ENCODE measurements at places on chromosomes 7 and 10.
A peak's percentile ranks its signal among the peaks of the same experiment; 100 is the strongest.

- DNase-seq = no peak
Measured at GRCh38 chr7:24773646-24774045, 16.4 kb upstream of the GSDME start.

- no peak for DNase-seq
Measured at GRCh38 chr10:52269233-52269632, 44.8 kb upstream of the DKK1 start.

DNA sequence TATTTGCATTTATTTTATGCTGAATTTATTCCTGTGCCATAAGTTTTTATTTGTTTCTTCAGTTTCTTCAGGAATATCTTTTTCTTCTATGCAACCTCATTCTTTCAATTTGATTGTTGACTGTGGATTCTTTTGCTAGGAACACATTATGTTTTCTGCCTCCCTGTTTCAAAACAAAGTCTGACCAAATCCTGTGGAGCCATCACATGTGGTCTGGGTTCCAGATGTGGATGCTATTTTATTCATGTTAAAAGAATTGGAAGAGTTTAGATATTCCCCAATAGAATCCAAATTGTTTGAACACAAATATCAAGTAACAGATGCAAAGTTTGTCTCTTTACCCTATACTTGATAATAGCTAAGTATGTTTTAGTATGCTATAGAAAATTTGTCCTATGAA lies 56.8 kb upstream of the LRRC17 start:
- no peak for DNase-seq

DNA sequence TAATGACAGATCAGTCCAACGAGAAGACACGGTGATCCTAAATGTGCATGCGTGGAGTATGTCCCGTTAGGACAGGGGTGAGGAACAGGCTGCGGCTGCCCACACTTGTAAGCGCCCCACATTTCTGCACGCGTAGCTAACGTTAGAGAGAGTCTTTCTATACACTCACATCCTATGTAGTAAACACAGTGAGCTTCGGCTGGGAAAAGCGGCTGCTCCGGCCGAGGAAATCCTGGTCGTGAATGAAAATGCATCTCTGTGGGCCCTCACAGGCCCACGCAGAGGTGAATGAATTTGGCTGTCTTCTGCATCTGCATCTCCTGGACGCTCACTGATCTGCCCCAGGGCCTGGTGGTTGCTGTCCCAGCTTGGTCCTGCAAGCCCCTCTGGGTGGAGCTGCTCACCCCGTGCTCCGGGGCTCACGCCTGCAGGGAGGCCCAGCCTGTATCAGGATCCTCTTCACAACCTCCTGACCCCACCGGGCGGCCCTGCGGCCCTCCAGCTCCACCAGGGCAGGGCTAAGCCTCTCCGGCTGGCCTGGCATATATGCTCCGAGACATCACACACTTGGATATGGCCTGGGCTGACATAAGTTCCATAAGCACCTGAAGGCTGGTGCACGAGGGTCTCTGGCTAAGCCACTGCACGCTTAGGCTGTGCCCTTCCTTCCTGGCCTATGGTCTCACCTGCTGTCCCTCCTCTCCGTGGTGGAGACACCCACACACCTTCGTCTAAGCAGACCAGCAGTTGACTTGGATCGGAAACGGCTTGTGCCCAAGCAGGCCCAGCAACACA lies 117.9 kb upstream of the DIP2C start:
- DNase-seq = no peak

- no peak for DNase-seq
Measured at GRCh38 chr7:47990592-47990991, 11.2 kb upstream of the HUS1 start.

DNA sequence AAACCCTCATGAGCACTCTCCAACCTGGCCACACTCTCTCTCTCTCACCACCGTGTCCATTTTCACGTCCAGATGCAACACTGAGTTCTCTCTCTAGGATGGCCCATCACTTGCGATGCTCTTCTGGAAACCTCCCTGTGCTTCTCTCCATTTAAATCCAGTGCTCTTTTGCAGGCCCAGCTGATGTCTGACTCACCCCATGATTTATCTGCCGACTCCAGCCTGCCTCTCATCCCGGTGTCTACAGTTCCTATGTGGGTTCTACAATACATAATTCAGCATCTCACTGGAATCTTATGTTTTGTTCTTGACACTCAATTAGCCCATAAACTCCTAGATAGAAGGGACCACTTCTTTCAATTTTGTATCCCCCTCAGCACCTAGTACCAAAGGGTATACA lies 5.0 kb downstream of the TPK1 start:
- no peak for DNase-seq

DNA sequence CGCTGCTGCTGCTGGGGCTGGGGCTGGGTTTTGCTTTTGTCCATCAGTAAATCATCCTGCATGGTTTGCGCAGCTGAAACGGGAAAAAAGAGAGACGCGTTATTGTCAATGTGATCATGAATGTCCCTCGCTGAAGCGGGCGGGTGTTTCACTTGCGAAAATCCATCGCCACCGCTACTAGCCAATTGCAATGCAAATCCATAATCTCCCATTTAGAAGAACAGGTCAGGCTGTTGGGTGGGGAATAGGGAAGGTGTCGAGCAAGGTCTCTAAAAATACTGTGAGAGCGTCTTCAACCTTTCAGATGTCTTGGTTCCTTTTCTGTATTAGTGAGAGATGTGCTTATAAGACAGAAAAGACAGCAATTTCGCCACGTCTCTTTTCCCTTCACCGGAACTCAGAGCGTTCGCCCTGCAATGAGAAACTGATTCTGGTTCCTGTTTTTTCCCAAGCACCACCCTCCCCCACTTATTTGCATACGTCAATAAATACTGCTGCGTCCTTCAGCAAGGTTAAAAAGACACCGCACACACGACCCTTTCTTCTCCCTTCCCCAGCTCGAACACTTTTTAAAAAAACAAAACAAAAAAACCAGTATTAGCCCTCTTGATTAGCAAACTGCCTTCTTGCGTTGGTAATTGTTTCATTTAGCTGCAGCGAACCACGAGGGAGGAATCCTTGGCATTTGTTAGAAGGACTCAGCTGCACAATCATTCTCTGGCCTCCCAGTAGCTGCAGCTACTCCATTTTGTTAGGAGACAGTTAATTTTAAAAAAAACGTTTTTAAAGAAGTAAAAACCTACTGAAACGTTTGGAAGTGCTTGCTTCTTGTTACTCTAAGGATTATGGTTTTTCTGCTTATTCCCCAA lies 50.4 kb downstream of the CPEB3 start:
- DNase-seq = peak; percentile 5

- no peak for DNase-seq
Measured at GRCh38 chr10:5528989-5529701, 4.4 kb downstream of the CALML3 start.

- DNase-seq = no peak
Measured at GRCh38 chr7:134444961-134445315, 14.0 kb downstream of the AKR1B1 start.

- no peak for DNase-seq
Measured at GRCh38 chr10:111648046-111648445, 535.5 kb downstream of the GPAM start.

- DNase-seq = no peak
Measured at GRCh38 chr10:64760371-64760770, 1239.2 kb downstream of the REEP3 start.

DNA sequence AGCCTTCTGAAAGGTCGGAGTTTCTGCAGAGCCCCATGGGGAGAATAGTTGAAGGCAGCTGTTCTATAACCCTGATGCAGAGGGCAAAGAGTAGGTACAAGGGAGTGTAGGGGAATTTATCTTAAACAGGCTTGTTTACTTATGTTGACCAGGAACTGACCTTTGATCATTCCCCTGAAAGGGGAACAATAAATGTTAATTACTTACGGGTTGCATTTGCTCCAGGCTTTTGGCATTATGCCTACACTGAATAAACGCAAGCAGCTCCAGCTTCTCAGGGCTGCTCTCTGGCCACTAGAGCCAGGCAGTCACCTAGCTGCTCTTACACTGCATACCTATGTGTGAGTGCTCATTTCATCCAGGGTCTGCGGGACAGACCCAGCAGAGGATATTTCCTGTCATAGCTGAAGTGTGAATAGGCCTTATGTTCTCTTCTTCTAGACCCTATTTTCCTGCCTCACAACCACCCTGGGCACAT lies 26.9 kb upstream of the ABCA13 start:
- DNase-seq = no peak

GRCh38 chr7:121494516-121494915 lies 98.4 kb upstream of the FAM3C start:
- DNase-seq = no peak

GRCh38 chr10:71643904-71644303 lies 75.7 kb downstream of the C10orf105 start:
- no peak for DNase-seq

GRCh38 chr7:134690016-134690415 lies 43.4 kb downstream of the BPGM start:
- no peak for DNase-seq

GRCh38 chr10:132306864-132307751 lies 642 bp downstream of the STK32C start:
- peak; percentile 30 for DNase-seq

DNA sequence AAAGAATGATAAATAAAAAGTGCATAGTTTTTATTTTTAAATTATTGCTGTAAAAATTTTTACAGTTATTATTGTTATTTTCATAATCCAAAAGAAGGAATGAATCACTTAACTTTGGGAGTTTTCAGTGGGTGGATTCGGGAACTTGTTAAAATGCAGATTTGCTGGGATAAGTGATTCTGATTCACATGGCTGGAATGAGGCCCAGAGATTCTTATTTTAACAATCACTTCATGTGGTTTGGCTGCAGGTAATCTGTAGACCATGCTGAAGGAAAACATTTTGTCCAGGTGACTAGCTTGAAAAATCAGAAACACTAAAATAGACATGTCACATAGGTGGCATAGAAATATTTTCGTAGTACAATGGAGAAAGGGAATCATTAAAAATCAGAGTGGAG lies 13.9 kb downstream of the CROT start:
- DNase-seq = no peak

- DNase-seq = no peak
Measured at GRCh38 chr7:1865571-1866255, 195.6 kb downstream of the ELFN1 start.

- no peak for DNase-seq
Measured at GRCh38 chr10:88541116-88541626, 41.9 kb downstream of the RNLS start.

DNA sequence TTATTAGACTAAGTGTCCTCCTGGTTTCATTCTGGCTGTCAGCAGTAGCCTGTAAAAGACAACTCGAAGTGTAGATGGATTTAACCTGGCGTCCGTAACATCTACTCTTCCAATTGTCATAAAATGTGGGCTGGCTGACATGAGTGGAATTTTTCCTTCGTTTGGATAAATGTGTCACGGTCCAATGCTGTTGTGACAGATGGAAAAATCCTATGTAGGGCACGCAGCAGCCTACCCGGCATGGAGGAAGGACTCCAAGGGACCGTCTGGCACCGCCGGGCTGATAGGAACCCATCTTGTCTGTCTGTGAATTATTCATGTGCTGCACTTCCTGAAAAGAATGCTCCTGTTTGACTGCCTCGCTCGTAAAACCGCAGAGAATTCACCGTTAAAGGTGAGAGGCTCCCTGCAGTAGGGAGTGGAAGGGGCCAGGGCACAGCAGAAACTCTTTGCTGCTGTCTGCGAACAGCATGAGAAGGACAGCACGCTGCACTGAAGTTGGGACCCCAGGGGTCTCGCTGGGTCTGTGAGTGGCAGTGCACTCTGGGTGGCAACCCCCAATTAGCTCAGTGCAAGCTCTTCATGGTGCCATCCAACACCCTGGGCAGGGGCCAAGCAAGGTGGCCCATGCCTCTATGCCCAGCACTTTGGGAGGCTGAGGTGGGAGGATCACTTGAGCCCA lies 1.6 kb upstream of the ORAI2 start:
- DNase-seq = peak; percentile 46

- DNase-seq = no peak
Measured at GRCh38 chr10:65496541-65496940, 1429.3 kb upstream of the LRRTM3 start.

Measured in stimulated activated CD4-positive, alpha-beta T cell treated with anti-CD3 and anti-CD28 coated beads, Interleukin-12 subunit alpha, Interleukin-12 subunit beta, amount 100 ng/mL, for 4 hours (primary cell).